SK-N-SH (cell line): ENCODE measurements at places on chromosomes 16 and 17. TPM values are rescaled to one million over a fixed set of nuclear protein-coding genes. Genes with fewer than 3 reads are reported as not detected.

The PRSS33 gene
- polyA plus RNA-seq = not detected in 2 replicates

The SLC13A2 gene
- polyA plus RNA-seq = not detected in 2 replicates

- H3K27me3 ChIP-seq = no peaks in the 10 kb centered on the region
- no peaks in the 10 kb centered on the region for H3K36me3 ChIP-seq
- H3K27ac ChIP-seq = no peak overlapping the region
- no peaks in the 10 kb centered on the region for H3K4me1 ChIP-seq
- peak overlapping the region; percentile 55; the same call in 1 of the 2 replicates for H3K4me3 ChIP-seq
Observed at GRCh38 chr17:38558728-38559050, 47.1 kb downstream of the SRCIN1 start.

GRCh38 chr16:11572301-11572995 is 14.3 kb downstream of the LITAF start:
- H3K36me3 ChIP-seq = no peaks in the 10 kb centered on the region
- H3K27me3 ChIP-seq = no peaks in the 10 kb centered on the region
- no peak for DNase-seq
- H3K27ac ChIP-seq = no peak overlapping the region
